Activated CD8-positive, alpha-beta memory T cell treated with anti-CD3 and anti-CD28 coated beads for 1 hour (primary cell): ENCODE measurements at places on chromosomes 7 and 10.

DNA sequence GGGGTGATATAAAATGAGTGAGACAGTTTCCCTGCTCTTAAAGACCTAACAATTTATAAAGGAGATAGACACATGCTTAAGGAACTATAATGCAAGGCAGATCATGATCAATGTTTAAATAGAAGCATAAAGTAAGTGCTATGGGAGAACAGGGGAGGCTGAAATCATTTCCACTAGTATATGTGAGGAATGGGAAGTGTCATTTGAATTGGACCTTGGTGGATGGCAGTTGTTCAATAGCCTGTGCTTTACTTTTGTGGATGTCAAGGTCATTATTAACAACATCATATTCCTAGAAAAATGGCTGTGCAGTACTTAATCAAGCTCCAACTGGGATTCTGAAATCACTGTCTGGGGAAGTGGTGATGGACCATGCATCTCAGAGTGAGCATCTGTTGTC is 14.7 kb downstream of the NPY start:
- no peak for DNase-seq

- DNase-seq, result no peak
Measured at GRCh38 chr7:138354066-138354465, 106.0 kb upstream of the TRIM24 start.

- DNase-seq, result no peak
Measured at GRCh38 chr7:2476298-2476697, at the start of gene GRIFIN. Gene GRIFIN, minus strand, starts transcription at chr7:2476398. Its CDS starts 15 bp downstream, at chr7:2476383.

DNA sequence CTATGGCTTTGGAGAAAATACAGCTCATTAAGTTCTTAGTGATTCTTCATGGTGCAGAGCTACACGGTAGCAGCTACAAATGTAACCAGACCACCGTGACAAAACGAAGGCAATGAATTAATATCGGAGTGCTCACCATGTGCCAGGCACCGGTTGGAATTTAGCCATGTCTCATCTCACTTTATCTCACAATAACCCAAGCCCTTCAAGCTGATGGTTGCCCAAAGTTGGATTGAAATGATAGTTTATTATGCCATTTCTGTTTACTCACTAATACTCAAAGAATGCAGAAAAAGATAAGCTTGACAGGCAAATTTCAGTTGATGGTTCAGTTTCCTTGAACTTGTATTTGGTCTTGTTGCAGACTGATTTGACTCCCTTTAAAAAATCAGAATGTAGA is 312.6 kb downstream of the SKIDA1 start:
- no peak for DNase-seq

- DNase-seq, result no peak
Measured at GRCh38 chr10:112376396-112376790, 2.5 kb downstream of the ACSL5 start.

- no peak for DNase-seq
Measured at GRCh38 chr10:80196270-80196949, 8.9 kb downstream of the ANXA11 start.

GRCh38 chr10:129865960-129866359 is 98.1 kb downstream of the EBF3 start:
- no peak for DNase-seq

DNA sequence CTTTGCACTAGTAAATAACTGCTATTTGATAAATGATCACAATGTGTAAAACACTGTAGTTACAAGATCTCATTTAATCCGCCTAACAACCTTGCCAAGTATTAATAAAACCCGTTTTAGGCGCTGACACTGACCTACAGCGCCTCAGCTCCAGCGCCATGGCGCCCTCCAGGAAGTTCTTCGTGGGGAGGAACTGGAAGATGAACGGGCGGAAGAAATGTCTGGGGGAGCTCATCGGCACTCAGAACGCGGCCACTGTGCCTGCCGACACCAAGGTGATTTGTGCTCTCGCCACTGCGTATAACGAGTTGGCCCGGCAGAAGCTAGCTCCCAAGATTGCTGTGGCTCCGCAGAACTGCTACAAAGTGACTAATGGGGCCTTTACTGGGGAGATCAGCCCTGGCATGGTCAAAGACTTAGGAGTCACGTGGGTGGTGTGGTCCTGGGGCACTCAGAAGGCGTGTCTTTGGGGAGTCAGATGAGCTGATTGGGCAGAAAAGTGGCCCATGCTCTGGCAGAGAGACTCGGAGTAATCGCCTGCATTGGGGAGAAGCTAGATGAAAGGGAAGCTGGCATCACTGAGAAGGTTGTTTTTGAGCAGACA is 1.1 kb upstream of the TNPO3 start:
- DNase-seq, result no peak

GRCh38 chr10:85671530-85671929 is 695.1 kb downstream of the GRID1 start:
- no peak for DNase-seq

DNA sequence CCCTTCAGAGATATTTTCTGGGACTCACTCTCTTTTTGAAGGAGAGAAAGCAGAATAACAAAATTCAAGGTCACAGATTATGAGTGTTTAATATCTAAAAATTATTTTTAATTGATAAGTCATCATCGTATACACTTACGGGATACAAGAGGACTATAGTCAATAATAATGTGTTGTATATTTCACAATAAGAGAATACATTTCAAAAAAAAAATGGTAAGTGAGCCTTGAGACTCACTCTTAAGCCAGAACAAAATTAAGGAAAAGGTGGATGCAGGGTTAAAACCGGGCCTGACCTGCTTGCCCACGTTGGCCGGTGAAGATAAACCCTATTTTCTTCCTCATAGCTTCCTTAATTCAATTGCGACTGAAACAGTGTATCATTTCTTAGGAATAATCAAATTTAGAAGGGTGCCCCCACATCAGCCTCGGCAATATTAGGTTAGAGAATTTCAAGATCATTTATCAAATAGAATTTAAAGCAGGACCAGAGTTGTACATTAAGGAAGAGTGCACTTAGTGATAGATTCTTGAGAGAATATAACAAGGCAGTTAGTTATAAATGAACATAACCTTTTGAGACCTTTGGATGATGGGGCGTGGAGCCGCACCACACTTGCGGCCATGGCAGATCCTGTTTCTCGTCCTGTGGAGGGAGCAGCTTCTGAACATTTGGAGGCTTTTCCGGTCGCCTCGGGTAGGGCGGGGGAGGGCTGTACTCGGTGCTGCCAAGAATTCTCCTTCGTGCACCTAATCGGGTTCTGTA is 321.8 kb downstream of the PAXIP1 start:
- no peak for DNase-seq

- no peak for DNase-seq
Measured at GRCh38 chr10:21238044-21238443, 287.4 kb downstream of the SKIDA1 start.

DNA sequence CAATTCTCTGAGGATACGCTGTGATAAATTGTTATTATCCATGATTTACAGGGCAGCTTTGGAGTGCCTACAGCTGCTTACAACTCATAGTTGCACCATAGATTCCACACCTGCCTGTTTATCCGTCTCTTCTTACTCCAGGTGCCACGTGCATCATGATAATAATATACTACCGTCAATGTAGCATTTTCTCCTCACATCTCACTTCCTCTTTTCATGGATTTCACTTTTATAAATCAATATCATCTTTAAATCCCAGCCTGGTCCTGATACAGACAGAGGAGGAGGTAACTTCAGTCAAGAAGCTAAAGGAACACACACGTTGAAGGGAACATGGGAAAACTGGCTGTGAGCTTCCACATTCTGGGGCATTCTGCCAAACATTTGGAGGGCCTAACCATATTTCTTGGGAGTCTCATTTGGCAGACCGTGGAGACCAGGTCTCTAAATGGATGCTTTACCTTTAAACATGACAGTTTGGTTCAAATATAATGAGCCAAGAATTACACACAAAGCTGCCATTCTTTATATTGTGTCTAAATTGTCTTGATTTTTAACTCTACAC is 2.4 kb downstream of the CH25H start:
- DNase-seq, result no peak

GRCh38 chr10:98269435-98269912 is 1.5 kb upstream of the LOXL4 start:
- DNase-seq, result no peak

- DNase-seq, result no peak
Measured at GRCh38 chr7:24191362-24191761, 92.6 kb upstream of the NPY start.

DNA sequence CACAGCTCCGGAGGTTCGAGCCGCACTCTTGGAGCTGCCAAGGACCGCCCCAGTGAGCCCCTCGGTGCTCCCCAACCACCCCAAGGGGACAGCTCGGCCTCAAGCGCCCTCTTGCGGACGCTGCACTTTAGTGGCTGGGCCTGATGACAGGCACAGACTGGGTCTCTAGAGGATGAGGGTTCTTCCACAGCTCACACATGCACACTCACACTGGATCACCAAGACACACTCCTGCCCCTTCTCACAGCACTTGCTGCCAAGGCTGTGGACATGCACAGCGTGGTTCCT is 2.1 kb downstream of the RET start:
- DNase-seq, result no peak

DNA sequence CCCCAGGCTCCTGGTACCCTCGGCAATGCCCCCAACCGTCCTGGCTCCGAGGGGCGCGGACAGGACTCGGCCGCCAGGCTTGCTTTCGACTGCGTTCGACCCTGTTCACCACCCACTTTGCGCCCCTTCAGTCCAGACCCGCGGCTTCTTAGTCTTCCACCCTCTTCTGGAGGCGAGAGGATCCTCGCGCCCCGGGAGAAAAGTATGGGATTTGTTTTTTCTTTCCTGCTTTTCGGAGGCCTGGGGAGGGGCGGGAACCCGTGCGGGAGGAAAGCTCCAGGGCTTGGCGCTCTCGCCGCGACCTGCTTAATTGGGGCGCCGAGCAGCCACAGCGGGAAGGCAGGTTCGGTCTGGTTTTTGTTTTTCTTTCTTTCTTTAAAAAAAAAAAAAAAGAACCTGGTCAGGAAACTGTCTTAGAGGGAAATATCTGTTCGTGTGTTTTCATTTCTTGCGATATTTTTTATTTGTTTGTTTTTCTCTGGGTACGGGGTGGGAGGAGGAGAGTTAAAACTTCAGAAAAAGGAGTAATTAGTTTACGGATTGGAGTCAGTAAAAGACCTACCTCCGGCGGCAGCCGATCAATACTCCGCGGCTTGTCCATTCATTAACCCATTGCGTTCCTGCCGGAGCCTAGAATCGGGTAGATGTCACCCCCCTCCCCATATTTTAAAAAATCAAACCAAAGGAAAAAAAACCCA is 1.6 kb downstream of the EMX2 start:
- no peak for DNase-seq
